ENCODE measurements at places on chromosomes 7 and 10.

- DNase-seq, result no peak
Observed at GRCh38 chr10:116247691-116248090, 25.3 kb downstream of the GFRA1 start.

GRCh38 chr7:25294624-25295023 lies 66.3 kb upstream of the NPVF start:
- DNase-seq, result no peak

DNA sequence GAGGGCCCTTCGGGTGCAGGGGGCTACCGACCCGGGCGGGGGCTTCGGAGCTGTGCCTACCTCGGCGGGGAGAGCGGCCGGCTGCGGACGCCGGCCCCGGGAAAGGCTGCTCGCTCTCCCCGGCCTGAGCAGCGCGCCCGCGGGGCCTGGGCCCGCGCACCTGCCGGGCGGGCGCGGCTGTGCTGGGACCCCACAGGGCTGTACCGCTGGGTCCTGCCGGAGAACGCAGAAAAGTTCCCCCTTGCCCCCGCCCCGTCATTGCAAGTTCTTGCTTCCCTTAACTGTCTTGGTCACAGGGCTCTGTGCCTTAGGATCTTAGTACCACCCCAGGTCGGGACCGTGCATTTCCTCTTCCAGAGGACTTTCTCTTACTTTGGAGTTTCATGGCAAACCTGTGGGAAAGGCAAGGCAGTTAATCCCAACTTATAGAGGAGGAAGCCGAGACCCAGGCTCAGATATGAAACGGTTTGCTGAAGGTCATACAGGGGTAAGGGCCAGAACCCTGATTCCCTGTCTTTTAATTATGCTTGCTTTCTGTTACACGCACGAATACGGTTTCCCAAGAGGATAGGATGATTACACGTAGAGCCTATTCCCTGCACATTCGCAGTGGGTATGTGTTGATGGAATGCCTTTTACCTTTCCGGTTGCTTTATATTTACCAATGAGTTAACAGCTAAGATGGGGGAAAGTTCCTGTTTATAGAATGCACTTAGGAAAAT lies 652 bp downstream of the PCGF5 start:
- no peak for DNase-seq

DNA sequence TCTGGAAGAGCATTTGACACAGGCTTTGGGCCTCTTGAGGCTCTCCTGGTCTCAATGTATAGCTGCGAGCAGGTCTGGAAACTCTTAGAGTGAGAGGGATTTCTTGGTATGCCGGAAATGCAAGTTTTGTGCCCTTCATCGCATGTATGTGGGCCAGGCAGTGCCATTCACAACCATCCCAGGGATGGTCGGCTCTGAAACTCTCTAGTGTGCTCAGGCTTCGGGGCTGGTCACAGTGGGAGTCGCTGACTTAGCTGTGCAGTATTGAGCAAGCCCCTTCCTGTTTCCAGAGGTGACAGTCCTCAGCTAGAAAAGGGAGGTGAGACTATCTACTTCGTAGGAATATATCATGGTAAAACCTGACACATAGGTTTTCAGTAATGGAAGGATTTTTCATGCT lies 2.0 kb upstream of the AOAH start:
- DNase-seq, result no peak

DNA sequence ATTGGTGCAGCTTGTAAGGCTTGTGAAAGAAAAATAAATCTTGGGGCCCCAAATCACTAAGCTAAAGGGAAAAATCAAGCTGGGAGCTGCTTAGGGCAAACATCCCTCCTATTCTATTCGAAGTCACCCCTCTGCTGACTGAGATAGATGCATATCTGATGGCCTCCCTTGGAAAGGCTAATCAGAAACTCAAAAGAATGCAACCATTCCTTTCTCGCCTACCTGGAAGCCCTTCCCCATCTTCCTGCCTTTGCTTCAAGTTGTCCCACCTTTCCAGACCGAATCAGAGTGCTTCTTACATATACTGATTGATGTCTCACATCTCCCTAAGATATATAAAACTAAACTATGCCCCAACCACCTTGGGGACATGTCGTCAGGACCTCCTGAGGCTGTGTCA lies 240.3 kb downstream of the SKIDA1 start:
- no peak for DNase-seq

DNA sequence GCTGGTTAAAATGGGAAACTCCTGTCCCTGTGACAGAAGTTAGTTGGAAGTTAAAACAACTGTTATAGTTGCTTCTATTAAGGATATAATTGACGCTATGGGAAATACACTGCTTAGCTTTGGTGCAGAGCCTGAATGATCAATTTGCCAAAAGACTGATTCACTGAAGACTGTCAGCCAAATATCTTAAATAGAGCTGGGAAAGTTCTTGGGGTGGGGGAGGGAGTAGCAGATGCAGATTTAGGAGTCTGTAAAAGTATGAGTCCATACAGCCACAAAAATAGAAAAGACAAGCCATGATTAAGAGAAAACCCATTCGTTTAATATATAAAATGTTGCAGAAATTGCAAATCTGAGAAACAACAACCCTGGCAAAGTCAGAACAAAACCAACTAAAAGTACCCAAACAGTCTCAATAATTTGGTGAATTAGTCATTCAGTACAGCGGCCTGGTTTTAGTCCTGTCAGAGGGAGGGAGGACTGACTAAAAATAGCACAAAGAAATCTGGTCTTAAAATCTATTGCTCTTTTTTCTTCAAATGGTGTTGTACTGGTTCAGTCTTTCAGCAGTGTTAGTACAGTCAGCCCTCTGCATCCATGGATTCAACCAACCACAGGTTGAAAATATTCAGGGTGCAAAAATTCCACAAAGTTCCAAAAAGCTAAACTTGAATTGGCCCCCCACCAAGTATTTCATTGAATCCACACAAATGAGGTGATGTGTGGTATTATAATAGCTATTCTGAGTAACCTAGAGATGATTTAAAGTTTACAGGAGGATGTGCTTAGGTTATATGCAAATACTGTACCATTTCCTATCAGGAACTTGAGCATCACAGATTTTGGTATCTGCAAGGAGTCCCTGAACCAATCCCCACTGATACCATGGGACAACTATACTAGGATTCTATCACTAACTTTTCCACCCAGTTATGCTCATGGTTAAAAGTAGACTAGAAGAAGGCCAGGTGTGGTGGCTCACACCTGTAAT lies 30.0 kb downstream of the STK17A start:
- DNase-seq, result peak; percentile 54

DNA sequence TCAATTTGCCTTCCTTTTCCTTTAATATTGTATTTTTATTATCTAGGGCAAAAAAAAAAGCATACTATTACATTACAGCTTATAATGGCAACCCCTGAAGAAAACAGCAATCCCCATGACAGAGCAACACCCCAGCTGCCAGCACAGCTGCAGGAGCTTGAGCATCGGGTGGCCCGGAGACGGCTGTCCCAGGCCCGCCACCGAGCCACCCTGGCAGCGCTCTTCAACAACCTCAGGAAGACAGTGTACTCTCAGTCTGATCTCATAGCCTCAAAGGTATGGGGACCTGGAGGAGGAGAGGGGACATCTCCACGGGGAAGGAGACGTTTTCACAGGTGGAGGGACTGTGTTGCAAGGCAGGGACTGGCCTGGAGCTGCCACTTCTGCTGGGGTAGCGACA lies 6.8 kb downstream of the STRA8 start:
- DNase-seq, result no peak

- no peak for DNase-seq
Observed at GRCh38 chr7:21028186-21028585, 241.5 kb upstream of the SP8 start.

DNA sequence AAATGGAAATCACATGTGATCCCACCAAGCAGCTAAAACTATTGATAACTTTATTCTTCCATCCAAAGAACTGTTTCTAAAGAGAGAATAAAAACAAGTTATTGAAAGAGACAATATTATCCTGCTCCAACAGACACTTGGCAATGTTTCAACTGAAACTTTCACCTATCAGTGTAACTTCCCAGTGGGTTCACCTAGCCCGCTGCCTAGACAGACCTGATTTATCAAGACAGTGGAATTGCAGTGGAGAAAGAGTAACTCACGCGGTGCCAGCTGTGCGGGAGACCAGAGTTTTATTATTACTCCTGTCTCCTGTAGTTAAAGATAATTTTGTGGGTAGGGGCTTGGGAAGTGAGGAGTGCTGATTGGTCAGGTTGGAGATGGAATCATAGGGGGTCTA lies 199.8 kb downstream of the AHR start:
- DNase-seq, result no peak

DNA sequence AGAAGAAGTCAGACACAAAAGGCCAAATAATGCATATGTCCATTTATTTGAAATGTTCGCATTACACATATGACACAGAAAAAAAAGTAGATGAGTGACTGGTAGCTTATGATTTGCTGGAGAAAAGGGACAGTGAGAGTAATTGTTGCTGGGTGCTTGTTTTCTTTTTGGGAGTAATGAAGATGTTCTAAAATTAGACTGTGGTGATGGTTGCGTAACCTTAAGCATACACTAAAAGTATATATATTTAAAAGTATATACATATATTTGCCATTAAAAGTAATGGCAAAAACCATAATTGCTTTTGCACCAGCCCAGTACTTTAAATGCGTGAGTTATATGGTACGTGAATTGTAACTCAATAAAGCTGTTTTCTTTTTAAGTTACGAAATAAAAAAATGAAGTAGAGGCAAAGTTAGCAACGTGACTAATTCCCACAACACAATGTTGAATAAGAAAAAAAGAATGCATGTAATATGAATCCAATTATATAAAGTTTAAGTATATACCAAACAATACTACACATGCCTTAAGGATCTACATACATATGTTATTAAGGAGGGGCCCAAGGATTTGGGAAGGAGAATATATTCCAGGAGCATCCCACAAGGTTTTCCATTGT lies 360.4 kb upstream of the CELF2 start:
- DNase-seq, result no peak

- DNase-seq, result no peak
Observed at GRCh38 chr10:110398419-110399105, 93.8 kb upstream of the SMNDC1 start.

GRCh38 chr7:30147223-30147622 lies 12.4 kb downstream of the MTURN start:
- DNase-seq, result no peak

GRCh38 chr7:88321694-88322093 lies 15.0 kb upstream of the STEAP4 start:
- no peak for DNase-seq

DNA sequence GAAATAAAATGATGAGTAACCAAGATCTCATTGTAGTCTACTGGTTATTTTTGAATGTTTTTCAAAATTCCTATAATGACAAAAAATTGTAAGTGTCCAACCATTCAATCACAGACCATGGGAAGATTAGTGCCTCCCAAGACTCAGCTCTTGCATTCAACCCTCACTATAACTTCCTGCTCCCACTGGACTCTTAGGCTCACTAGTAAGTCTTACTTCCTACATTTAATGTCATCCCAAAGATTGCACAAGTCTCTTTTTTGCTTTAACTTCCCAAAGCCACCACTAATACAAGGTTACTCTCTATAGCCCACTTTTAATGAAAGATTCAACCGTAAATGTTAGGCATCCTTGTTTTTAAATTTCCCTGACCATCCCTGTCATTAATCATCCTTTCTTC lies 111.9 kb upstream of the NRBF2 start:
- DNase-seq, result no peak

GRCh38 chr7:56033671-56034432 lies 17.4 kb downstream of the PSPH start:
- peak; percentile 75 for DNase-seq

- DNase-seq, result no peak
Observed at GRCh38 chr7:76278540-76278939, 23.9 kb upstream of the HSPB1 start.

DNA sequence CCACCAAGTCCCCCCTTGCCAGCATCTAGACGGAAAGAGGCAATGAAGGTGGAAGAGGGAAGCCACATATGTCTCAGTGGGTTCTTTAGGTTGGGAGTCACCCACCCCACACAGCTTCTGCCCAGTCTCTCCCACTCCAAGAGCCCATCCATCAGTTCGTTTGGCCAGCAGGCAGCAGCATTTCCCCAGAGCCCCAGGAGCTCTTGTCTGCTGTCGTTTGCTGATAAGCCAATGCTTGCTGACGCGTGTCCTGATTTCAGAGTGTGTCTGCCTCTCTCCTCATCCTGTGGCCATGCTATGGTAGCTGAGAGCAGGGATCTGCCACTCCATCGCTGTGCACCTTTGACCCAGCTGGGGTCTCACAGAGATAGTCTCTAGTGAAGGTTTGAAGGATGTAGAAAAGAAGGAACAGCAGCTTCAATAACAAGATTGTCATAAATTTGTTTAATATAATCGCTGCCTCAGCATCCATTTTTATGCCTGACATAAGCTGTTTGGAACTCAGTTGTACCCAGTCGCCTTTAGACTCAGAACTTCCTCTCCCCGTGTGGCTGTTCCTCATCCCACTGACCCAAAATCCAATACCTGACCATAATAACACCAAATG lies 39.4 kb upstream of the GDF10 start:
- DNase-seq, result no peak

DNA sequence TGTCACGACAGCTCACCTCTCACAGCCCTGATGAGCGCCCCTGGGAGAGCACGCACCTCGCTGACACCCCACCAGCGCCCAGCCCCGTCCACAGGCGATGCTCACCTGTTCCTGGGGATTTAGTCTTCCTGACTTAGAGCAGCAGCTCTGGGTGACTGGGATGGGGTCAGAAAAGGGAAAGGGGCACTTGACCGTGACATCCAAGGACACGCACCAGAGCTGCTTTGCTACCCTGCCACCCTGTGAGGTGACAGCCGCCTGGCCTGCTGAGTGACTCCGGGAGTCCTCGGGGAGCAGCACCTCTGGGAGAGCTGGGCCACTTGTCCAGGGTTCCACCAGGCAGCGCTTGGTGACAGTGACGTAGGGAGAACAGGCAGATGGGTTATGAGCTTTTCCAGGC lies 148.2 kb downstream of the PRKAG2 start:
- no peak for DNase-seq

GRCh38 chr7:157438121-157439025 lies 101.6 kb downstream of the DNAJB6 start:
- no peak for DNase-seq

DNA sequence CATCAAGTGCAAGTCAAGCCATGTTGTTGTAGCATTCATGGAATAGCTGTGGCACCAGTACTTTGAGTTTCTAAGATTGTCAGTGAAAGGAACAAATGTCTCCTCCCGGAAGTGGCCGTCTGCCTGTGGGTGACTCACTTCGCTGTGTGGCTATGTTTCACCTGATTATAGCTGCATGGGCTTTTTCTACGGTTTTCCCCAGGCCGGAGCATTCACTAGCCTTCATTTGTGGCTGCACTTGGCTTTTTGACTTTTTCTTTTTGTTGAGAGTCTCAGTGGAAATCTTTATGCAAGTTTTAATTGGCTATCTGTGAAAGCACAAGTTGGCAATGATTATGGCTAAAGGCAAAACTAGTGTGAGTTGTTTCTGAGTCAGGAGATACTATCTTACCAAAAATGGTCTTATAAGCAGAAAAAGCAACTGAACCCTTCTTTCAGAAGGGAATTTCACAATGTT lies 35.0 kb downstream of the SRI start:
- no peak for DNase-seq

- no peak for DNase-seq
Observed at GRCh38 chr7:149774237-149775175, 1.1 kb upstream of the ZNF467 start.

DNA sequence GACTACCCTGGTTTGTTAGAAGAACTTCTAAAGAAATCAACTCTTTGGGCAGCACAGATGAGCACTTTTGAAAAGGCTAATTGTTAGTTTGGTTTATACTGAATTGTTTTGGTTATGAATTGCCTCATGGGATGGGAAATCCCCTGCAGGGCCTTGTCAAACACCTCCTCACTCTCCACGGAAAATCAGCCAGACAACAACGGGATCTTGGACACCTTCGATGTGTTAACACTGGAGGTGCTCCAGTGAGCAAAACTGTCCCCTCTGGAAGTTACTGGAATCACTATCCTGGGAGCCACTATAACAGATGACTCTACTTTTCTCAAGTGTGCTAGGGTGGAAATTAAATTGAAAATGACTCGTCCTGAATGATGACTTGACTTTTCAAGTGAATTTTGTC lies 38.7 kb downstream of the CDK6 start:
- no peak for DNase-seq

All from CD4-positive, alpha-beta T cell treated with Interleukin-2 at 100 ng/mL for 4 hours (primary cell).